ENCODE measurements at places on chromosomes 12 and 14. TPM values are rescaled to one million over a fixed set of nuclear protein-coding genes. Genes with fewer than 3 reads are reported as not detected.

DNA sequence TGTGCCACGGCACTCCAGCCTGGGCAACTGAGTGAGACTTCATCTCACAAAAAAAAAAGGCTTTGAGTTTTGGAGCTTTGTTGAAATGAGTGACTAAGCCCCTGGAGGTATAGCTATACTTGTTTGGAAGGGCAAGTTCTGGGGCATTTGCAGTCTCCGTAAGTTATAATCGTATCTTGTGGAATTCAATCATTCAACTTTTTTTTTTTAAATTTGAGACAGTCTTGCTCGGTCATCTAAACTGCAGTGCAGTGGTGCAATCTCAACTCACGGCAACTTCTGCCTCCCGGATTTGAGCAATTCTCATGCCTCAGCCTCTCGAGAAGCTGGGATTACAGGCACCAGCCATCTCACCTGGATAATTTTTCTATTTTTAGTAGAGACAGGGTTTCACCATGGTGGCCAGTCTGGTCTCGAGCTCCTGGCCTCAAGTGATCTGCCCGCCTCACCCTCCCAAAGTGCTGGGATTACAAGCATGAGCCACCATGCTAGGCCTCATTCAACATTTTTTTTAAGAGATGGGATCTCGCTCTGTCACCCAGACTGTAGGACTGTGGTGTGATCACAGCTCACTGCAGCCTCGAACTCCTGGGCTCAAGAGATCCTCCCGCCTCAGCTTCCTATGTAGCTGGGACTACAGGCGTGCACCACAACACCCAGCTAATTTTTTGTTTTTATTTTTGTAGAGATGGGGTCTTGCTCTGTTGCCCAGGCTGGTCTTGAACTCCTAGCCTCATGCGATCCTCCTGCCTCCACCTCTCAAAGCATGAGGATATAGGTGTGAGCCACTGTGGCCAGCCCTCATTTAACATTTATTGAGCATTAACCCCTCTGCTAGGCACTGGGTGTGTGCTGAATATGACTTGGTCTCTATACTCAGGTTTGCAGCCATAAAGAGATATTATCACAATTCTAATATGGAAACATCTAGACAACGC is 133.7 kb upstream of the MAP1LC3B2 start:
- no peak for DNase-seq

DNA sequence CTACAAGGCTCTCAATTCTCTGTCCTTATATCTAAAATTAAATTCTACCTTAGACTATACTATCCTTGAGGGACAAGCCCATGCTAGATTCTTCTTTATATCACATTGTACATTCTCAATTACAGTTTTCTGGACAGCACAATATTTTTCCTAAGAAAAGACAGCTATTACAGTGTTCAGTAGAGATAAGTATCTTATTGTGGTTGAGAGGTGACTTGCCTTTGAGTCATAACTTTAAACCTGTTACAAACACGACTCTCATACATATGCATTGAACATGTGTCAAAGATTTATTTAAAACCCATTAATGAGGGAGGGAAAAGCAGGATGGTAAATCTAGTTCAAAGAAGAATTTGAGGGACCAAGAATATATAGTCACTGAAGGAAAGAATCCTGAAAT is 61.1 kb downstream of the TPH2 start:
- no peak for DNase-seq

- DNase-seq: no peak
Observed at GRCh38 chr12:92961949-92962348, 32.9 kb upstream of the EEA1 start.

Gene CLEC4E
- total RNA-seq: not detected

Gene TMEM119
- 3.6 TPM for total RNA-seq

- DNase-seq: no peak
Observed at GRCh38 chr12:56804169-56804568, 41.0 kb downstream of the HSD17B6 start.

DNA sequence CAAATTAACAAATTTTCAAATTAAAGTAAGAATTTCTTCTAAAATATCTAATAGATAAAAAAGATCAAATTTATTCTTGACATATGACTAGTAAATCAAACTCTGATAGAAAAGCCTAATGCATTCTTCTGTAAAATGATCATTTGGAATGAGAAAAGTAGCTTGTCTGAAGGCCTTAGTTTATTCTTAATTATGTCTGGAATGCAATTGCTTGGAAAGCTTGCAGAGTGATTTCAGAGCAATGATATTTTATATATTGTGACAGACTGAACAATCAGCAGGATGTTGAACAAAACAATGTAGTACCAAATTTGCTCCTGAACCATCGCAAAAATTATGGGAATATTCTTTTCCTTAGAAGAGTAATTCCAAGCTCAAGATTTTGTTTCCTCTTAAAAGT is 789.6 kb upstream of the NOVA1 start:
- no peak for DNase-seq

Gene MRPL52
- total RNA-seq: 35.5 TPM

DNA sequence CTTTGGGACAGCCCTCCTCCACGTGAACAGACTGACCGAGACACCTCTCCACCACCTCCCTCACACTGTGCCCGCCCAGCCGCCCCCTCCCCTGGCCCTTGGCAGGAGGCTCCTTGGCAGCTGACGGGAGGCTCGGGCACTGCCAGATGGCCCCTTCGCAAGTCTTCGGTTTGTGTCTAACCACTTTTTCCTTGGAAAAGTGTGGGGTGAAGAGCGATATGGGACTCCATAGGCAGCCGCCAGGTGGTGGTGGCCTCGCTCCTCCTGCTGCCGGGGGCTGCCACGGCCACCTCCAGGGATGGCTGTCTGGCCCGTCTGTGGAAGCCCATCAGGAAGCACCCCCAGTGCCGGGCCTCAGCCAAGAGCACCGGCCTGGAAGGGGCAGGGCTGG is 58.7 kb downstream of the LRCOL1 start:
- no peak for DNase-seq

- no peak for DNase-seq
Observed at GRCh38 chr12:31234053-31234840, 91.7 kb downstream of the SINHCAF start.

DNA sequence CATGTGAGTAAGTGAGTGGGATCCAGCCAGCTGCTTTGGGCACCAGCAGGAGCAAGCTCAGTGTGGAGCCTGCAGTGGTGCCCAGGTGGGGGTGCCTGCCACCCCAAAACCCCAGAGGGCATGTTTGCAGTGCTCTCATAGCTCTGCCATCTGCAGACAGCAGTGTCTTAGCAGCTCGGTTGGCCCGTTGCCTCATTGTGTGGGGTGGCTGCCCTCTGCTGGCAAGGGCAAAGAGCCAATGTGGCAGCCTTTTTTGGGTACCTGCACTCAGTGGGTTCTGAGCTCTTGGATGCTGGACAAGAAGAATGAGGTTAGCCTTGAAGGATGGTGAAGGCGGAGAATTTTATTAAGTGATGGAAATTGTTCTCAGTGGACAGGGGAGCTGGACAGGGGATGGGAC is 52.3 kb downstream of the NEUROD4 start:
- no peak for DNase-seq

DNA sequence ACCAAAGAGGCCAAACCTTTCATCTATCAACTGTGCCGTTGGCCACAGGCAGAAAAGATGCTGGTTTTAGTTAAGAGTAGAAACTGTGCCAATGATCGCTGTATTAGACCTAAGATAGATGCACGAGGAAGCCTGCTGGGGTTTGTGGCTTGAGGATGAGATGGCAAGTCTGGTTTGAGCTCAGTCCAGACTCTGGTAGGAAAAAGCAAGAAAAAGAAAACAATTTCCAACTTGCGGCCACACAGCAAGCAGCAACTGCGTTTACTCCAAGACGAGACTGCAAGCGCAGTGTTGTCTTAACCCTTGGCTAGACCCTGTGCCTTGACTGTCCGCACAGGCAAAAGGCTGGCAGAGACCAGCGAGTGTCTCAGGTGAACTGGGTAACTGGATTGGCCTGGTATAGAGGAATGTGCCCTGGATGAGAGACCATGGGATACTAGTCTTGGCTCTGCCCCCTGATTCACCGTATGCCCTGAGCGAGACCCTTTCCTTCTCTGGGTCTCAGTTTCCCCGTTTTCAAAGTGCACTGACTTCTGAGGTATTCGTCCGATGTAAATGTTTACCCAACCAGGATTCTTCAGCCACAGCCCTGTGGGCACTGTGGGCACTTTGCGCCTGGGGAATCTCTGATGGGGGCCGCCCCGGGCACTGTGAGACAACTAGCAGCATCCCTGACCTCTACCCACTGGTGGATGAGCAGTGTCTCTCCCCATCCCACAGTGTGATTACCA is 113.4 kb downstream of the DICER1 start:
- DNase-seq: no peak

Gene CLECL1
- total RNA-seq: not detected

DNA sequence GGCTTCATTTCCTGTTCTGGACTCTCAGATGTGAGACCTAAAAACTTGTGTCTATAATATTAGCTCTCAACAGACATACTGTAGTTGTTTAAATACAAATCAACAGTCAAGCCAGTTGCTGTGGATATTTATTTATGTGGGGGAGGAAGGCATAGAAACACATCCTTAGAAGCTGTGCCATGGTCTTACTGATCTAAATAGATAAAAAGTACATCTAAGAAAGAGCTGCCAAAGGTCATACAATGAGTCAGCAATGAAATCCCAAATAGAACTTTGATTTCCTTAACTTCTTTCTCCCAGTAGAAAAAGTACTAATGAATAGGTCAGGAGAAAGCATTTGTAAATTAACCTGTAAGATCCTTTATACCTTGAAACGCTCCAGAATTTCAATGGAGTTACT is 185.1 kb downstream of the AKAP6 start:
- no peak for DNase-seq

- DNase-seq: no peak
Observed at GRCh38 chr12:72622556-72622955, 350.4 kb downstream of the TRHDE start.

Gene DBX2
- not detected for total RNA-seq

- DNase-seq: no peak
Observed at GRCh38 chr12:5154091-5154490, 110.4 kb downstream of the KCNA5 start.
